ENCODE measurements at places on chromosomes 1 and 21.
A peak's percentile ranks its signal among the peaks of the same experiment; 100 is the strongest.

DNA sequence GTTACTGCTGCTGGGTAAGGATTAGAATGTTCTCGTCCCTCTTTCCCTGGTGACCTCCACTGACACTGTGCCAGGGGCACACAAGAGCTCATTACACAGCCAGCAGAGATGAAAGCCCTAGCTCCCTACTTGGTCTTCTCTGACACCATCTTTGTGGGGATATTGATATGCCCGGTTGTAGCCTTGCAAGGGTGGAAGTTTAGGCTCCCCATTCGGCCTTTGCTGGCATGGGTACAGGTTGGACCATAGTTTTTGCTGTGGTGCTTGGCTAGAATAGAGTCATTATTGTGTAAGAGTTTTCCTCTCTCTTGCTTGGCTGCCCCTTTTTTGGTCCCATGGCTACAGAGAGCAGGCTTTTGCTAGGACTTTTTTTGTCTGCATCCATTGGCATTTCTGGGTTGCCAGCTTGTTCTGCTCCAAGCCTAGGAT is 12.3 kb downstream of the RAB4A start:
- DNase-seq = no peak

DNA sequence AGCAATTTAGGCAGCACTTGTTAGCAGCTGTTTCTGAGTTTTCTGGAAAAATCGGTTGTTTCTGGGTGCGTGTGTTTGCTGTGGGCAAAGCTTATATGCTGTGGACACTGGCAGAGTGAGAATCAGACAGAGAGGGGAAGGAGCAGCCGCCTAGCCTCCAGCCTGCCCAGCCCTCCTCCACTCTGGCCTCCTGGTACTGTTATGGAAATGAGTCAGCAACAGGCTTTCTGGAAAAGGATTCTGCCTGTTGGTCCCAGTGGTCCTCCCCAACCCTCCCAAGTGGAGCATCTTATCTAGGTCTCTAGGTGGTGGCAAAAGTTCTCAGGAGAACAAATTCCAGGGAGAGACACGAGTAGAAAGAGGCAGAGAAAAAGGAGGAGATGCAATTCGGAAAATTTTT is 42.2 kb upstream of the GOLT1A start:
- no peak for DNase-seq

DNA sequence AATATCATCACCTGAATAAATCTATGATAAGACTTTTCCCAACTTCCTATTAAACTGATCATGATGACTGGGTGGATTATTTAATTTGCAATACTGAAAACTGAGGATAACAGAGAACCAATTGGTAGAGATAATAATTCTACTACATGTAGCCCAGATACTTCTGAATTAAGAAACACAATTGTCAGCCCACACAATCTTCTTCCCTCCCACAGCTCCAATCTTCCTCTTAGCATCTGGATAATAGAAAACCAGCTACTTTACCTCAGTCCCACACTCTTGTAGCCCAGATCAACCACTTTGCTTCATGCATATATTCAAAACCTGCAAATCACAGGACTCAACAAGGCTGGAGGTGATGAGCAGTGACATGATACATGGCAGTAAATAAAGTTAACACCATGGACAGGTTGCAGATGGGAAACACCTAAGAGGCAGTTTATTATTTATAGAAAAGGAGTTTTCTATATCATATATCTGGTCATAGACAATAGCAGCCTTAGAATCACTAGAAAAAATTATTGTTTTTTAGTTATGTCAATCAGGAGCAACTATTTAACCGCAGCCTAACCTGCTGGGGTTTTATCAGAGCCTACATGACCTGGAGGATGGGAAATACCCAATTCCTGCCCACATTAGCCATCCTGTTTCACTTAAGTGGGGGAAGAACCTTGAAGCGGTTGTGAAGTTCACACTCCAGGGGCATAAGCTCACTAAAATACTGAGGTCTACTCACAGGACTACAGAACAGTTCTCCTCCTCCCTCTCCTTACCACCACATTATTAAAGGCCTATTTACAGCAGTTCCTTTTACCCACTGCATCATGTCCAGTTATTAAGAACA is 16.7 kb downstream of the FRRS1 start:
- DNase-seq = no peak

DNA sequence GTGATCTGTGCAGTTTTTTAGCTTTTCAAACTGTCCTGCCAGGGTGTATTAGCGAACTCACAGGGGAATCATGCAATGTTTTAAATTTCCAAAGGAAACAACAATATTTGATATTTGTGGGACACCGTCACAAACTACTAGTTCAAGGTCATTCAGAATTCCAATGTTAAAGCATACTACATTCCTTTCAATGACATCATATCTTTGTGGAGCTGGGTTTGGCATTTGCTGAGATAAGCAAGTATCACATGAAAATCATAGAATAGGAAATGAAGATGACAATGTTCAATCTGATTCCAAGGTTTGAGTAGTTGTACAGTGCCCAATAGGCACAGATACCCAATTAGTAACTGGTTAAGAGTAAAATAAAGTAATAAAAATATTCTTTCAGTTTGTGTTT is 35.6 kb downstream of the NUF2 start:
- DNase-seq = no peak

GRCh38 chr21:34840693-34841092 is 171.9 kb downstream of the CLIC6 start:
- DNase-seq = no peak

- no peak for DNase-seq
Observed at GRCh38 chr1:246293366-246294121, 213.5 kb downstream of the SMYD3 start.

GRCh38 chr1:162988869-162989268 is 80.3 kb upstream of the RGS4 start:
- DNase-seq = no peak

GRCh38 chr1:65467536-65467935 is 47.1 kb downstream of the LEPR start:
- DNase-seq = no peak

DNA sequence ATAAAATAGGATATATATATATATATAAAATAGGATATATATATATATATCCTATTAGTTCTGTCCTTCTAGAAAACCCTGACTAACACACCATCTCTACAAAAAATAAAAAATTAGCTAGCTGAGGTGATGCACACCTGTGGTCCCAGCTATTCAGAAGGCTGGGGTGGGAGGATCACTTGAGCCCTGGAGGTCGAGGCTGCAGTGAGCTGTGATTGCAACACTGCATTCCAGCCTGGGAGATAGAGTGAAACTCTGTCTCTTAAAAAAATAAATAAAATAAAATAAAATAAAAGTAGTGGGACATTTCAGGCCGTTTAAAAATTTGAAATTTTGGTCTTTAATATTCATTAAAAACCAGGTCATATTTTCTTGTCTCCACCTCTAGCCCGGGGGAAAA is 4.2 kb upstream of the RRP1 start:
- DNase-seq = no peak

DNA sequence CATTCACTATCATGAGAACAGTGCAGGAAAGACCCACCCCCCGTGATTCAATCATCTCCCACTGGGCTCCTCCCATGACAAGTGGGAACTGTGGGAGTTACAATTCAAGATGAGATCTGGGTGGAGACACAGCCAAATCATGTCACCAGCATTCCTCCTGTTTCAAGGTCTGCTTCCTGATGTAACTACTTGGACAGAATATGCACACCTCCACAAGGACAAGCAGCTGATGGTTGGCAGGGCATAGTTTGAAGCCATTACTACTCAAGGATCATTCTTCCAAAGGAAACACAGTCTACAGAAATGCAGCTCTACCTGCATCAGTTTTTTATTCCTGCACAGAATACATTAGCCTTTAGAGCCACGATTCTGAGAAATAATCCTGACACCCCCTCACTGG is 28.5 kb upstream of the RNF2 start:
- no peak for DNase-seq

- DNase-seq = no peak
Observed at GRCh38 chr1:39626646-39627045, 12.8 kb downstream of the HEYL start.

GRCh38 chr1:245440922-245441321 is 286.1 kb downstream of the KIF26B start:
- no peak for DNase-seq

- DNase-seq = no peak
Observed at GRCh38 chr1:245258271-245258920, 103.6 kb downstream of the KIF26B start.

- DNase-seq = peak; percentile 73
Observed at GRCh38 chr1:203408486-203409481, 57.9 kb upstream of the FMOD start.

DNA sequence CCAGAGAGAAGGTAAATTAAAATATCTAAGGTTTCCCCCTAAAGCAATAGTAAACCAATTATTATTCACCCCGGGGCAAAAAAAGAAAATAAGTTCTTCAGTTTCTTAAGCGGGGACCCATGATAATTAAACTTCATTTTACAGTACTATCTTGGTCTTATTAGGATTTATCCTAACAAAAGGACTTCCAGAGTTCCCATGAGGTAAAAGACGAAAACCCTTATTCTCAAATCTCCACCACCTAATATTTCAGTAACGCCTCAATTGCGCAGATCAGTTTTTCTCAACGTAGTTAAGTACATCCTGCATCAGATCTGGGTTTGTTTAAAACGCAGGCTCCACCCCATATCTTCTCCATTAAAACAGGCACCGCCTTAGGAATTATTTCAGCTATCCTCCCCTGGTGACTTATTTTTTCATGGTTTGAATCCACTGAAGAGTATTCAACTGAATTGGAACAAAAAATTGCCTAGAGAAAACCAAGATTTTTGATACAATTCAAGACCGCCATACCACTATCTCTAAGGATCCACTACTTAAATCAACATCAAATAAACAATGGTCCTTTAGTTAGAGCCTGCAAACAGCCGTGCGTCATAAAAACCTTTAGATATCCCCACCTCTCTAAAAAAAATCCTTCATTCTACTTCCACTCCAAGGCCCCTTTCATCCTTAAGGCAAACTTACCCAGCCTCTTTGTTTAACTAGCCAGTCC is 1.7 kb downstream of the MCL1 start:
- no peak for DNase-seq

DNA sequence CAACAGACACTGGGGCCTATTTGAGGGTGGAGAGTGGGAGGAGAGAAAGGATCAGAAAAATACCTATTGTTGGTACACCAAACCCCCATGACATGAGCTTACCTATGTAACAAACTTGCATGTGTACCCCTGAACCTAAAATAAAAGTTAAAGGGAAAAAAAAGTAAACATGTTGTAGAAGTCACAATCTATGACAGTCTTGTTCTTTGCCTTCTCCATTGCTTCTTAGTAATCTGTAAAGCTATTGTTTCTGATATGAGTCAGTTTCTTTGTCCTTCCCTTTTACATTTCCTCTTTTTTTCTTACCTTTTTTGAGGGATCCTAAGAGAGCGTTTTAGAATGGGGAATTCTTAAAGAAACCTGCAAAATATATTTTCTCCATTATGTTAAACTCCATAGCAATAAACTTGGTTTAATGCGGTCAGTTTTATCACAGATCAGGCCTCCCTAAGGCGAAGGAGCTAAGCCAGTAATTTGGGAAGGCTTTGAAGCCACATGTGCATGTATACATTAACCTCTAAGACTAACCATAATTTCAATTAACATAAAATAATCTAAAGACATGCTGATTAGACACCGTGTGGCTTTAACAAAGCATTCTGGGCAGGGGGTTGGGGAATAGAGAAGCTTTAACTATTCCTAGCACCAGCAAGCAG is 77.8 kb upstream of the C1orf105 start:
- no peak for DNase-seq

All from heart right ventricle (tissue), 16 donors.